ENCODE measurements at places on chromosomes 3 and 15.

DNA sequence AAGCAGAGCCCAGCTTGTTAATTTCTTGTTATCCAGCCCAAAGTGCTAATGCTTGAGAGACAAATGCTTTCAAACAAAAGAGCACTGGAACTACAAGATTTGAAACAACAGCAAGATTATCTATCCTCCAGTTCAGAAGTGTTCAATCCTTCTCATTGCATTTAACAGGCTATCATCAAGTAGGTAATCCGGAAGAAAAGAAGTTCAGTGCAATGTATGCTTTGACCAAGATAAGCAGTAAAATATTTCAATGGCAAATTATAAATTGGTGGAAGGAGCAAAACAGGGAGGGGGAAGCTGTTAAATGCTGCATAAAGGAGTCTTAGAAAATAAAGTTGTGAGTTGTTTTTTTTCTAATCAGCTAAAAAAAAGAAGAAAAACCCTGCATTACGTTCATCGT, 8.8 kb downstream of the LRIG1 start:
- no peak for DNase-seq

- no peak for DNase-seq
These were observed 46.3 kb downstream of the GASK1A start for GRCh38 chr3:43025423-43025822.

- DNase-seq: no peak
These were observed 41.8 kb downstream of the EPHB3 start for GRCh38 chr3:184603151-184604030.

GRCh38 chr3:16227566-16227965, 37.2 kb downstream of the DPH3 start:
- no peak for DNase-seq

GRCh38 chr3:46368569-46368968, 2.2 kb upstream of the CCR5 start:
- peak; percentile 64 for DNase-seq

DNA sequence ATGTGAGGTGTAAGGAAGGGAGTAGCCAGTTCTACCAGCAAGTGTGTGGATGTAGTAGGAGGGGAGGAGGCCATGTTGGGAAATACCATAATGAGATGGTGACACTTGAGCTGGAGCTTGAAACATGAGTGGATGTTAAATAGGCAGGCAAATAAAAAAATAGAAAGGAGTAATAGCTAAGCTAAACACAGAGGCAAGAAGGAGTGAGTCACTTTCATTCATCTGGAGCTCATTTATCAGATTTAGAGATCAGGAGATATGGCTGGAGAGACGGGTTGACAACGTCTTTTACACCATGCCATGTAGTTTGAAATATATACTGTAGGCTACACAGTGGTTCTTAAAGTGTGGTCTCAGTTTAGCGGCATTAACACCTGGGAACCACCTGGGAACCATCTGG, 390.5 kb downstream of the DIPK2A start:
- no peak for DNase-seq

GRCh38 chr15:60411774-60412425, 14.1 kb upstream of the ANXA2 start:
- DNase-seq: no peak

DNA sequence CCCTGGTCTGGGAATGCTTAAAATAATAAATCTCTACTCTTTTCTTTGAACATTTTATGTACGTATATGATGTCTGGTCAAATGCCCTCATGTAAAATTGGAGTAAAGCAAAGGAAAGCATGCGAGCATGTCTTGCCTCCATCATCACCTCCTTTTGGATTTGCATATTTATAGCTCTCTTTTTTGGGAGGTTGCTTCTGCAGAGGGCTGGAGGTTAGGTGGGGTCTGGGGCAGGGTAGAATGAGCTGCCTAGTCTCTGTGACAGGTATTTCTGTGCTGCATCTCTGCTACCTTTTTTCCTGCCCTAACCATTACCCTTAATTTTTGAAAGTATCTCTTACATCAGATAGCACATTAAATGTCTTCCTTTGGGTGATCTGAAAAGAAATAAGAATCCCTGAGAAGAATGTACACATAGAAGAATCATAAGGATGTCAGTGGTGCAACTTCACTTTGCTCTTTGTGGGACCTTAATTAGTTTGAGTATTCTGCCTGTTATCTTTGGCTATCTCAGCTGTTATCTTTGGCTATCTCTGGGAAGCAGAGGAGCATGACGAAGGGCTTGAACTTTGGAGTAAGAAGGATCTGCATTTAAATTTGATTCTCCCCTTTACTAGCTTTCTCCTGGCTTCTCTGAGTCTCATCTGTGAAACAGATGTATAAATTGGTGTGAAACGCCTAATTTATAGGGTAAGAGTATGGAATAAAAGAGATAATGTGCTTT, 40.2 kb downstream of the PPM1L start:
- DNase-seq: no peak

DNA sequence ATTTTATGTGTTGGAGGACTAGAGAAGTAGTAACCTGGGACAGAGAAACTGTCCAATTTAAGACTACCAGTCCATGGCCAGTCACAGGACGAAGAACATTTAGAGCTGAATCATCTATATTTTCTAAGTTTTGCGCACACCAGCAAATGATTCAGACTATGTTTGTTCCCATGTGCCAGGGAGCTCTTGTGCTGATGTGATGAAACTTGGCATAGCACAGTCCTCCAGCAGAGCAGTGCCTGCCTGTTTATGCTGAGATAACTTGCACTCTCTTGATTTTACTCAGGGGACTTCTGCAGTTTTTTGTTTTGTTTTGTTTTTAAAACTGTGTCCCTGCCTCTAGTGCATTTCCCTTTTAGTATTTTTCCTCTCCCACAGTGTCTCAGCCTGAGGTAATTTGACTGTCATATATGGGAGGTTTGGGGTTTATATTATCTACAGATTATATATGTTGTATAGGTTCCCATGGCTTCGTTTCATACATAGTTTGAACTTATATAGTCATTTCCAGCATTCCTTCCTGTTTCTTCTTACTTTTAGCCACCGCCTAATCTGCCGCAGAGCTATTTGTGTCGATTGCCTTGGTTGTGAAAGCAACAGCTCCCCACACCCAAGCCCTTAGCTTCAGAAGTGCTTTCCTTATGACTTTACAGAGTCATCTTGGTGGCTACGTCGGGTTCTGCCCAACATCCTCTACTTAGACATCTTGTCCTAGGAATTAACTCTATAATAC, 45.5 kb downstream of the PPM1L start:
- no peak for DNase-seq

DNA sequence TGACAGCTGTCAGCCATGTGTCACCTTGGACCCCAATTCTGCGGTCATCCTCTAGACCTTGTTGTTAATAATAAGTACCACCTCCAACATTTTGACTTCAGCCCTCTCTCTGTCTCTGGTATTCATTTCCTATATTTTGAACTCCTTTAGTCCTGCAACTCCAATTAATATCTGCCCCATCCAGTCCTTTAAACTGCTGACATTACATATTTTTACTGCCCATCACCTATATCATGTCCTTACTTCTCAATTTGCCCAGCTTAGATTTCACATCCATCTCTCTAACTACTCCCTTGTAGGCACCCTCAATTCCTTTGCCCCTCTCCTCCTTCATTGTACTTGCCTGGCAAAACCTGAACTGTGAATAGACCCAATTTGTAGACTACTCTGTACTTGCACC, 73.5 kb downstream of the SCN10A start:
- DNase-seq: no peak

DNA sequence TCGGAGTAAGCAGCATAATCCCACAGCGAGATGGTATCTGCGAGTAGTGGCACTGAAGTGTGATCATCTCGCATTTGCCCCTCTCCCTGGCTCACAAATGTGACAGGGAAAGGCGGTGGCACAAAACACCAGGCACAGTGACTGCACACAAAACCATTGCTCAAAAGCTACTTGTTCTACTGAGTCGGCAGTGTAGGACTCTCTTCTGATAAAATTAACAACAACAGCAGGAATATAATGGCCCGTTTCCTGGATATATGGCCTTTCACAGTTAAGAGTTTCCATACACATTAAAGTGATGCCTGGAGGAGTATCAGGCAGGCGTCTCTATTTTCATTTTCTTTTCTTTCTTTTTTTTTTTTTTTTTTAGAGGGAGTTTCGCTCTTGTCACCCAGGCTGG, 69.0 kb downstream of the MYO1E start:
- DNase-seq: no peak

GRCh38 chr15:66400351-66400774, 13.7 kb downstream of the MAP2K1 start:
- no peak for DNase-seq

DNA sequence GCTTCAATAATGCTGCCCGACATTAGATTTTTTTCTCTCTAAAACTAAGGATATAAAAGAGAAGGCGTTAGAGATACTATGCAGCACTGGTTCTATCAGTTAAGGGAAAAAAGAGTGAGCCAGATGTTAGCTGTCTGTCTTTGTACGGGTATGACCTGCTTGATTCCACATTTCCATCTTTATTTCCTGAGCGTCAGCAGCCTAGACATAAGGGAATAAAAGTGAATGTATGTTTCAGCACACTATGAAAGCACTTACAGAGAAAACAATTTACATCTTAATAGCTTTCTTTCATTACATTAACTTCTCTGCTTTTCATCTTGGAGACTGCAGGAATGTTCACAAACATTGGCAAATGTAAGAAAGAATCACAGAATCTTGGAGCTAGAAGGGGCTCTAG, 319.3 kb downstream of the CTNNB1 start:
- DNase-seq: no peak

DNA sequence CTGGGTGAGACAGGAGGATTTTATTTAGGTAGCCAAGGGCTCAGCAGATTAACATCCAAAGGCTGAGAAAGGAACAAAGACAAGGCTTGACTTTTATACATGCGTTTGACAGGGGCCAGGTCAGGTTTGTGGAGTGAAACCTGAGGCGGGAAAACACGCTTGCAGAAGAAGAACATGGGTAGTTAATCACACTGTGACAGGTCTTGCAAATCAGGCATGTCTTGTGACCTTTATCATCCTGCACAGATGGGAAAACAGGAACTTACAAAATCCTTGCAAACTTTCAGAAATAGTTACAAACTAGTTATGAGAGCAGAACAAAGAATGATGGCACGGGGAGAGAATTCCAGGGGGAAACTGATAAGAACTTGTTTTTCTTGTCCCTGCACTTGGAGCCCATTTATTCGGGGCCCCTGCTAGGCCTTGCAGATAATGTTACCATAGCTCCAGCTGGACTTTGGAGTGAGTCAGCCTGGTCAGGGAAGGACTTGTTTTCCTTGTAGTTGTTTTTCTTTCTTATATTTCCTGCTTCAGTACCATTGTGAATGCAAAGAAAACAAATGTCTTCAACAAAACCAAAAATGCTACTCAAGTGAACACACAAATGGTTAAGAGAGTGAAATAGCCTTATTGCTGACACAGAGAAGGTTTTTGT, 965.9 kb upstream of the ROBO1 start:
- DNase-seq: no peak

DNA sequence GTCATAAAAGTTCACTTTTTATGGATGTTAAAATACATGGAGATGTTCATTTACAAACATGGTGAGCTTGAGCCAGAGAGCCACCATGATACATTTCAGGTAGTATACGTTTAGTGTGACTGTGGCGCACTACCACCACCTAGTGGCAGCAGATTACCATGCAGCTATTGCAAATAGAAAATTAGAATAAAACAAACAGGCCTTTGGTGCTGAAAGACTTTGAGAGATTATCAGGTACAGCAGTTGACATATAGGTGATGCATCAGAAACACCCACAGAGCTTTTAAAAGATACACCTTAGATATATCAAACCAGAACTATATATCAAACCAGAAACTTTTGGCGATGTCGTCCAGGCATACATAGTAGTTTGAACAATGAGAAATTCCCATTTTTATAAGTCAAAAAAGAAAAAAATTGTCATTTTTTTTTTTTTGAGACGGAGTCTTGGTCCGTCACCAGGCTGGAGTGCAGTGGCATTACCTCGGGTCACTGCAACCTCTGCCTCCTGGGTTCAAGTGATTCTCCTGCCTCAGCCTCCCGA, 42.0 kb upstream of the ICE2 start:
- peak; percentile 76 for DNase-seq

GRCh38 chr15:64767203-64767602, 8.2 kb downstream of the RBPMS2 start:
- DNase-seq: no peak

GRCh38 chr3:128903501-128903900, 24.1 kb downstream of the ACAD9 start:
- no peak for DNase-seq

- DNase-seq: no peak
These were observed 23.1 kb upstream of the GOLGA8B start for GRCh38 chr15:34606545-34606944.

DNA sequence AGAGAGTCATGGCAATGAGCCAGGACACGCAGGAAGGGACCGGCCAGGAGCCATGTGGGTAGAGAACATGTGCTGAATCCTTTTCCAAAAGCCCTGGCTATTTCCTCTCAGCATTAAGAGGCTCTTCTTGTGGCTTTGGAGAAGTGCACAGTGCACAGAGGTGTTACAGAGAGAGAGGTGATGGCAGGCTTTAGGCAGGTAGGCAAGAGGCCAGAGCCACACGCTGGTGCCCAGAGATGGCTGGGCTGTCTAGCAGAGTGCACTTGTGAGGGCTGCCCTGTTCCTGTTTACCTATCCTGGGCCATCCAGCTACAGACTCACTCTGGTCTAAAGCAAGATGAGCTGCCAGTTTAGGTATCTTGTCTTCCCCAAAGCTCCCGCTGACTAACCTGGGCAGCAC, 402.6 kb downstream of the OCA2 start:
- DNase-seq: no peak

- DNase-seq: no peak
These were observed 63.4 kb upstream of the FEZF2 start for GRCh38 chr3:62436785-62437184.

- no peak for DNase-seq
These were observed 45.8 kb upstream of the LRRN1 start for GRCh38 chr3:3753416-3753815.

DNA sequence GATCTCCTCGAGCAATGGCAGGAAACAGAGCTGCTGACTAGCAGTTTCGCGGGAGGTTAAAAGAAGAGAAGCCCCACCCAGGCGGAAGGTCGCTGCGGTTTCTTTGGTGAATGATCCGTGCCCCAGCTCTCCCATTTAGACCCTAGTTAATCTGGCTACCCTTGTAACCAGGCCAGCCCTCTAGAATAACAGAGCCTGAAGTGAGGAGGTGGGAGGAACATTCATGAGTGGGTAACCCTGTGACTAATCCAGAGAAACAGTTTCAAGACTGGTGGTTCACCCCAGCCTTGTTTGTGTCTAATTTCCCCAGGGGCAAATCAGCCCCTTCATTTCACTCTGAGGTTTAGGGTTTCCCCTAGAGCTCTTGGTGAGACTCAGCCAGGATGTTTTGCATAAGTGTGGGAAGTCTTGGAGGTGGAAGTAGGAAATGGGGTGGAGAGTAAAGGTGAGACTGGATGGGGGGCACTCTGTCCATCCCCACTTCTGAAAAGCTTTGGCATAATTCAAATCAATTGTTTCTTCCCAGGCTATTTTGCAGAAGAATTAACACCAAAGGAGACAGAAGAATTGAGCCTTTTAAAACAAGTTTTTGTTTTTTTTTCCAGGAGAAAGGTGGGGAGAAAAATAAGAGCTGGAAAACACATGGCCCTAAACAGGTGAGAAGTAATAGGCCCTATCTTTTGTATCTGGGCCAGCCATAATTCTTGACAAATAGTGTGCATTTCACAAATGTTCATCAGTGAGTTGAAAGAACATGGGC, 303.1 kb downstream of the RPLP1 start:
- peak; percentile 68 for DNase-seq

- DNase-seq: no peak
These were observed 453.6 kb upstream of the THBS1 start for GRCh38 chr15:39127151-39127790.

- DNase-seq: no peak
These were observed 85.3 kb downstream of the RPLP1 start for GRCh38 chr15:69537901-69538300.

- no peak for DNase-seq
These were observed 160.5 kb downstream of the KLF13 start for GRCh38 chr15:31486906-31487695.

- peak; percentile 80 for DNase-seq
These were observed 6.4 kb downstream of the CELSR3 start for GRCh38 chr3:48656061-48656840.

All from activated gamma-delta T cell treated with Interleukin-2 at 50 U/mL for 16 hours (primary cell).